Foreskin keratinocyte (primary cell): ENCODE measurements at places on chromosomes 5 and 9. TPM values are rescaled to one million over a fixed set of nuclear protein-coding genes. Genes with fewer than 3 reads are reported as not detected.

CEMIP2 gene
- 43.3 and 52.0 TPM in 2 replicates for total RNA-seq

COL23A1 gene
- 0.04 TPM in 1 of 2 replicates, not detected in the other for total RNA-seq

DNA sequence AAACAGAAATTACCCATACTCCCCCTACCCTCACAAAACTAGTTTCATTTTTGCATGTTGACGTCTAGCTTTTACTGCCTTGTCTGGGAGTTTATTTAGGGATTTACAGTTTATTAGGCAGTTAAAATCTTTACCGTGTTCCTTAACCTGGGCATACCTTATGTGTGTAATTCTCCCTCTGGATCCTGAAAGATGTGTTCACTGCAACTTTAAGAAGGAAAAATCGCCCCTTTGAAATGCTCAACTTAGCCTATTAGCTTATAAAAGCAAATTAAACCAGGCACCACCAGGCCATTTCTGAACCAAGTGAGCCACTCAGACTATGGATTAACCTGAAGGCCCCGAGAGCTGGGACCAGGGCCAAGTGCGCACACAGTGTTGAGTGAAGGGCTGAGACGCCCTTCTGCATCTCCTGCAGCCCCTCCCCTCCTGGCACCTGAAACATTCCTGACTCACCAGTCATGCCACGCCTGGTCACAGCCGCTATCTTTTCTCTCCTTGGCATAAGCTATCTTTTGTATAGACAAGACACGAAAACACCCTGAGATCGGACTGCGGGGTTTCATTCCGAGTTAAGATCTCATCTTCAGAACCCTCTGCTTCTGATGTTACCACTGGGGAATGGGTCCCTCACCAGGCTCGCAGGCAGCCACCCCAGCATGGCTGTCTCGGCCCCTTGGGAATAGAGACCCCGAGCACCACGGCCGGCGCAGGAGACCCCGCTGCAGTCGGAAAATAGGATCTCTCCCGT, 111.9 kb downstream of the ROR2 start:
- peak; percentile 55 for DNase-seq

GRCh38 chr5:74953937-74954720, 87.9 kb upstream of the FAM169A start:
- DNase-seq, result peak; percentile 62

GRCh38 chr5:150180241-150181026, 9.4 kb upstream of the SLC6A7 start:
- DNase-seq, result no peak
